ENCODE measurements at places on chromosomes 2 and 18. TPM values are rescaled to one million over a fixed set of nuclear protein-coding genes. Genes with fewer than 3 reads are reported as not detected.

- no peak for DNase-seq
These were observed 17.0 kb upstream of the UGT1A8 start for GRCh38 chr2:233600386-233600785.

GRCh38 chr2:116585669-116586327 is 1228.7 kb upstream of the DDX18 start:
- no peak for DNase-seq

- DNase-seq: no peak
These were observed 373.6 kb downstream of the MBD2 start for GRCh38 chr18:53850902-53851301.

The GPC1 gene
- polyA plus RNA-seq: 126 TPM

The CREG2 gene
- not detected for polyA plus RNA-seq
